ENCODE measurements at places on chromosomes 6 and 20.

GRCh38 chr6:152012227-152012626 lies 204.7 kb downstream of the ESR1 start:
- DNase-seq: no peak

DNA sequence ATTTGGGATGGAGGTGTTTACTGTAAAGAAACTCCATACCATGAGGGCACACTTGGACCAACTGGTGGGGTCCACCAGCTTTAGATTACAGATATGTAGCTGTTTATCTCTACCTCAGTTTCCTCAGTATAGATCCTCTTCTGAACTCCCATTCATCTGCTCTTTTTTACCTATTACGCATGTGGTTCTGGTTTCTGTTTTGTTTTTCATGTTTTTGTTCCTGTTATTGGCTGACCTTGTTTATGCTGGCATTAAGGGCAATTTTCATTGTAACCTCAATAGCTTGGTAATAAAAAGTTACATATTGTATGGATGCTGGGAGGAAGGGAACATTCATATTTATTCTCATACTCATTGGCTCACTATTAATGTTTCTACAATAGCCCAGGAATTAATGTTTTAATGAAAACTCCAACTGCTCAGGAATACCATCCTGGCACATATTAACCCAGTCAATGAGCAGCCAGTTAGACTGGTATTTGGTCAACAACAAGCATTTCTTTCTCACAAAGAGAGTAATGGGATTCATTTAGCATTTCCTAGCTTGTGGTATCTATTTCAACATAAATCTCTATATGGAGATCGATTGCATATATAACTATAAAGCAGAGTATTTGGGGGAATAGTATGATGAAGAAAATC lies 83.8 kb upstream of the FAM184A start:
- no peak for DNase-seq

DNA sequence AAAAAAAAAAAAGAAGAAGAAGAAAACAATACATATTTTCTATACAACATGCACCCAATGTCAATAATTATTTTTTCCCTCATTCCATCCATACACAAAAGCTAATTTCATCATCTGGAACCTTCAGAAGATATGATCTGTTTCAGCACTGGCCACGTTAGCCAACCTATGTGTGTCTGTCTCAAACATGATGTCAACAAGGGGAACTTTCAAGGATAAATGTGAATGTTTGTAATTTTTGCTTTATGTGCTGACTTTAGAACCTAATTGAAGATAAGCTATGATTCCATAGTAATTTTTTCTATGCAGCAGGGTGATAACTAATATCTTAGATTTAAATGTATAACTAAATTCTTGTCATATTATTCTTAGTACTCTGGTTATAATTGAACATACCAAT lies 37.9 kb downstream of the IPCEF1 start:
- DNase-seq: no peak

- no peak for DNase-seq
Observed at GRCh38 chr6:40457261-40457660, 129.9 kb downstream of the LRFN2 start.

DNA sequence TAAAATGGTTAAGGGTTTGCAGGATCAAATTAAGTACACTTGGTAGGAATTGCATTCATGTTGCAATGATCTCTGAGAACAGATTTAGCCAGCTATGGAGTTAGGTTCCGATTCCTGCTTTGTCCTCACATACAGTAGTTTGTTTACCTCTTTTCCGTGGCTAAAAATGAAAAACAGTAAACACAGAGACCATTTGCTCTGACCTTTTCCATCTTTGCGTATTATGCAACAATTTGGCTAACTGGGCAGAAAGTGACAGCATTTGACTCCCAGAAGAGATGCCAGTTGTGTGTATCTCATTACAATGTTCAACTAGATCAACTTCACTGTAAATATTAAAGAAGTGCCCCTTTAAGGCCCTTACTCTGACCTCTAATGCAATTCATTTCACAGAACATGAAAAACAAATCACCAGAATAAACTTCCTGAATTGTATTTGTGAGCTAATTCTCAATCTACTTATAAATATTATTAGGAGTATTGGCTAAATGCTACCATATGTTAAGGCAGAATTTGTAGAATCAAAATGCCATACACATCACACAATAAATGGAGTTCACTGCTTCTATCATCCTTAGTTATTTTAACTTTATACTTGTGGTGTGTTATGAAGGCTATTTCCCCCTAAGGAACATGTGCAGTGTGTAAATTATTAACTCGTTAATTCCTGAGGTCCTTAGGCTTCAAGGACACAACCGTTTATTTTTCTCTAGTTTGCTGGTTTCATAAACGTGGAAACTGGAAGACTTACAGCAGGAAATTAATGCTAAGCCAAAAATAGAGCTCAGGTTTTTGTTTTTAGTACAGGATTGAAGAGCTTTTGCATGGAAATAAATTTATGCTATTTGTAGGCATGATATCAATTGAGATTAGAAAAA lies 380.7 kb upstream of the CITED2 start:
- no peak for DNase-seq

GRCh38 chr20:36307412-36308325 lies 1.5 kb downstream of the DLGAP4 start:
- no peak for DNase-seq

DNA sequence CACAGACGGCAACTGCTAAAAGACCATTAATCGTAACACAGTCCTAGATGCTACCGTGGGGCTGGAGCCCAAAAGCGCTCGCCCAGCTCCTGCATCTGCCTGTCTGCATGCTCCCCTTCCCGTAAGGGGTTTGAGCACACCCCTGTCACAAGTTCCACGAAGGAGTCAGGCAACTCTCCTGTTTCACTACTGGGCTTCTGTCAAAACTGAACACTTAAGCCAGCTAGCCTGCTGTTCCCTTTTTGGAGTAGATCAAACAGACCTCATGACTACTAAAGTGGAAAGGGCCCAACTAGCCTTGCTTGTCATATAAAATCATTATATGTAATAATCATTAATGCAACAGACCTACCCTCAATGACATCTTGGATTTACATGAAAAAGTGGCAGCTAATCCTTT lies 61.3 kb downstream of the TRMT11 start:
- DNase-seq: no peak

- DNase-seq: peak; percentile 21
Observed at GRCh38 chr6:144006736-144007477, 1.2 kb downstream of the PLAGL1 start.

DNA sequence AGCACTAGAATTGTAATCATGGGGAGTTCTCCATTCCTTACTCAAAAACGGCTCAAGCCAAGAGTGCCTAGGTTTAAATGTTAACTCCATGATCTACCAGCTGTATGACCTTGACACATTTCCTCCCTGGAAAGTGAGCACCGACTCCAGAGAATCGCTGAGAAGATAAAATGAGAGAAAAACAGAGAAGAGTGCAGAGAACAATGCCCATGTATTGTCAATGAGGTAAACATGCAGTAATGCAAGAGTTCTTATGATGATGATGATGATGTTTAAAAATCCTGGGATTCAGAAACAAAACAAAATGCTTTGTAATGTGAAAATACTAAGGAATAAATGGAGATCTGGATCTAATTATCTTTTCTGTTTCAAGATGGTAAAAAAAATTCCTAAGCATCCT lies 64.8 kb upstream of the BEND6 start:
- DNase-seq: no peak

- no peak for DNase-seq
Observed at GRCh38 chr6:33966536-33966935, 162.7 kb upstream of the MLN start.

GRCh38 chr6:130923350-130923749 lies 96.1 kb downstream of the SMLR1 start:
- peak; percentile 69 for DNase-seq

GRCh38 chr6:78623554-78623953 lies 243.8 kb upstream of the IRAK1BP1 start:
- DNase-seq: no peak

GRCh38 chr6:13378669-13379590 lies 50.6 kb upstream of the TBC1D7 start:
- no peak for DNase-seq

GRCh38 chr20:1982686-1983085 lies 11.2 kb downstream of the PDYN start:
- DNase-seq: no peak

- DNase-seq: no peak
Observed at GRCh38 chr6:11272491-11273192, 40.2 kb upstream of the NEDD9 start.

- no peak for DNase-seq
Observed at GRCh38 chr6:82257088-82257774, 9.7 kb upstream of the IBTK start.

- DNase-seq: no peak
Observed at GRCh38 chr6:120965814-120966213, 368.5 kb downstream of the TBC1D32 start.

DNA sequence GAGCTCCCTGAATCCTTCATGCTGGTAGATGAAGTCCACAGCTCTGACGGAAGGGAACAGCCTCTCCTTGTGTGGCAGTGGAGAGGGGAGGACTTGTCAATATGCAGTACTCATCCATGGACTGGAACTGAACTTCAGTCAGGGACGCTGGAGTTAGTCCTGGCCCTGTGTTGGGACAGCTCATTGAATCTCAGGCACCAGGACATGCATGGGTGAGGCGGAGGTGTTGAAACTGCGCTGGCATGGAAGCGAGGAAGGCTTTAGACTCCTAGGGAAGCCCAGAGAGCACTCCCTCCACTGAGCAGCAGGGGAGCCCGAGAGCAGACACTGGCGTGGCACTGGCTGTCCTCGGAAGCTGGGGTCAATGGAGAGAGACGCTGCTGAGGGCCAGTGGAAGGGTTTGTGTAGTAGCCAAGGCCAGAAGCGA lies 161.3 kb upstream of the GGTLC1 start:
- no peak for DNase-seq

DNA sequence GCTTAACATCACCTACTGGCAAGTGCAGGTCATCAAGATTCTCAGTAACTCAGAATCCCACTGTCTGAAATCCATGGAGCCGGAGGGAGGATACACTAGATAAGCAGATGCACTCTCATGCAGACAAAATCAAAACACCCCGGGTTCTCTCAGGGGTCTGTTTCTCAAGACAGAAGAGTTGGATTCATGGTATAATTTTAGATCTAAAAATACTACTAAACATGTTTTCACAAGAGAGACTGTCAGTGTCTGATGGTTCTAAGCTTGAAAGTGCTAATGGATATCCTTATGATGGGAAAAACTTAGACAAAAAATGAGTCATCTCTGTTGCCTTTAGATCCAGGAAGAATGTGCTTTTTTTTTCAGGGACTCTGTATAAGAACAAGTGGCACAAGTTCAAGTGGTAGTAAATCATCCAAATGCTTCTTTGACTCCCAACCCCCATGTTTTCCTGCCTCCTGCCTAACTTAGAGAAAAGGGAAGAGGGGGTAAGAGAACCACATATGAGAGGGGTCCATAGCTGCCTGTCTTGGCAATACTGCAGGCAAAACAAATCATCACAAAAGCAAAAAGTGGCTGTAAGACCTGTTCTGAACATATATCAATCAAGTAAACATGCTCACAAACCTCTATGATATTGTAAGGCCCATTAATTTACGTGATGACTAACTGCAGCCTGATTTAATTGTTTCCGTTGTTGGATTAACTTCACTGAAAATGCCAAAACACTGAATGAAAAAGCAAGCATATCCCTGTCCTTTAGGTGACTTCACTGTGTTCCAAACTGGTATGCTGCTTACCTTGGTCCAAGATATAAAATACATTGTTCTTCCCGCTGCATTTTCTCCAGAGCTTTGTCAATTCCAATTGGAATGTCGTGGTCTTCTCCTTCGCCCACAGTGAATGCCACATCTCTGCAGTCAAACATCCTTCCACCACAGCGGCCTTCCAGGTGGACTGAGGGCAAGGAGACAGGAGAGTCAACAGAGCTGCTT lies 84.0 kb upstream of the TULP1 start:
- peak; percentile 43 for DNase-seq
